Anterior cingulate cortex (tissue), 58 donors: ENCODE measurements at places on chromosomes 5 and 9.

GRCh38 chr5:84249918-84250630 lies 134.6 kb downstream of the EDIL3 start:
- no peak for DNase-seq

- DNase-seq: peak; percentile 42
Observed at GRCh38 chr5:32329395-32329834, 16.7 kb upstream of the MTMR12 start.

DNA sequence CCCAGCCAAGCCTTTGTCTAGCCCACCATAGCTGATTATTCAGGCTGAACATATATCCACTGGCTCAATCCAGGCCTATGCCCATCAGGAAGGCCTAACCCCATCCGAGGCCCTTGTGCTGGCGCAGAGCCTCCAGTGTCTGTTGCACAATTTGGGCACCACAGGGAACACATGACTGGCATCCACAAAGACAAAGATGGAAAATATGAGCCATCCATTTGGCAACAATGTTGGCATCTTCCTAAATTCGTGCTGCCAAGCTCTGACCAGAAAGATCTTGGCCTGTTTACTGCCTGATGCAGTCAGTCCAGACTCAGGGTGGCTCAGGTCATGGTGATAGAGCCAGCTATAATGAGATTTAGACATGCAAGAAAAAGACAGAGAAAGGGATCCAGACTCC lies 233.8 kb downstream of the PIK3R1 start:
- no peak for DNase-seq

DNA sequence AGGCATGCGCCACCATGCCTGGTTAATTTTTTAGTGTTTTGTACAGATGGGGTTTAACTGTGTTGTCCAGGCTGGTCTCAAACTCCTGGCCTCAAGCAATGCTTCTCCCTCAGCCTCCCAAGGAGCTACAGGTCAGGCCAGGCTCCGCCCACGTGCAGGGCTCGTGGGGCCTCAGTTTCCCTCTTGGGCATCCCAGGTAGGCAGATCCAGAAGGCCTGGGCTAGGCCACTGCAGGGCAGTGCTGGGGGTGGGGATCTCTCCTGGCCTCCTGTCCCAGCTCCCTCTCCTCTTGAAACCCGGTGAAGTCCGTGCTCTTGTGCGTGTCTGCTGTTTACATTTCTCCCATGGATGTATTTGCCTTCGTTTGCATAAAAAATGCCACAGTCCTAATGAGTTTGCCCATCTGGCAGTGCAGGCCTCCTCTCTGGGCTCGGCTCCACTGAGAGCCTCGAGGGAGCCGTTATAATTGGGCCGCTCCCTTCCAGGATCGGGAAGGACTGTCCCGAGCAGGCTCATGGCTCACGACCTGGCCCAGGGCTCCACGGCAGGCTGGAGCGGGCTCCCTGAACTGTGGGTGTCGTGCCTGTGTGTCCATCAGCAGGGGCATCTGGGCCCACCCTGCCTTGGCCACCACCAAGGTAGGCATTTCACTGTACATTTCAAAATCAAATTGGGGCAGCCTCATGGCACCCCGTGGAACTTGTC lies 52.6 kb upstream of the RUFY1 start:
- DNase-seq: no peak

GRCh38 chr5:98891591-98891990 lies 37.2 kb downstream of the CHD1 start:
- no peak for DNase-seq

DNA sequence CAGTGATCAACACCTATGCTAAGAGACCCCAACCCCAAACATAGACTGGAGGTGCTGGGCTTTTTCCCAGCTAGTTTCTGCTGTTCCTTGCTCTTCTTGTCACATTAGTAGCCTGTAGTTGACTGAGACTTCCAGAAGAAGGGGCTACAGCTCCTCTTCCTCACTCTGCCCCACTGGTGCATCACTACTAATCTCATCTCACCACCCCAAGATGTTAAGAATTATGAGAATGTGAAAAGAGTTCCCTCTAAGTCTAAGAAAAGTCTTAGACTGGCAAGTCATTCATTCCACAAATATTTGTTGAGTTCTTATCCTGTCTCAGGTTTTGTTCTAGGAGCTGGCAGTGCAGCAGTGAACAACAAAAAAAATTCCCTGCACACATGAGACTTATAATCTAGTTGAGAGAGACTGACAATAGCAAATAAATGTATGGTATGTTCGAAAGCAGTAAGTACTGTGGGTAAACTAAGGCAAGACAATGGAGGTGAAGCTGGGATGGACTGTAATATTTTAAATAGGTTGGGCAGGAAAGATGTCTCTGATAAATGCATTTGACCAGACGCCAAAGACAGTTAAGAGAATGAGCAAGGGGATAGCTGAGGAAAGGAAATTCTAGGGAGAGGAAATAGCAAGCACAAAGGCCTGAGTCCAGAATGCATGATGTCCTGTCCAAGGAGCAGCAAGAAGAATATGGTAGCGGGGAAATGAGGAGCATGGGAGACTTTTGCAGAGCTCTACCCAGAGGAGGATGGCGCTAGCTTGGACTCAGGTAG lies 92.3 kb downstream of the PTCD2 start:
- DNase-seq: no peak
